ENCODE measurements at places on chromosomes 6 and 20.

GRCh38 chr20:19540392-19540791, 217.7 kb upstream of the RIN2 start:
- peak; percentile 20 for DNase-seq

DNA sequence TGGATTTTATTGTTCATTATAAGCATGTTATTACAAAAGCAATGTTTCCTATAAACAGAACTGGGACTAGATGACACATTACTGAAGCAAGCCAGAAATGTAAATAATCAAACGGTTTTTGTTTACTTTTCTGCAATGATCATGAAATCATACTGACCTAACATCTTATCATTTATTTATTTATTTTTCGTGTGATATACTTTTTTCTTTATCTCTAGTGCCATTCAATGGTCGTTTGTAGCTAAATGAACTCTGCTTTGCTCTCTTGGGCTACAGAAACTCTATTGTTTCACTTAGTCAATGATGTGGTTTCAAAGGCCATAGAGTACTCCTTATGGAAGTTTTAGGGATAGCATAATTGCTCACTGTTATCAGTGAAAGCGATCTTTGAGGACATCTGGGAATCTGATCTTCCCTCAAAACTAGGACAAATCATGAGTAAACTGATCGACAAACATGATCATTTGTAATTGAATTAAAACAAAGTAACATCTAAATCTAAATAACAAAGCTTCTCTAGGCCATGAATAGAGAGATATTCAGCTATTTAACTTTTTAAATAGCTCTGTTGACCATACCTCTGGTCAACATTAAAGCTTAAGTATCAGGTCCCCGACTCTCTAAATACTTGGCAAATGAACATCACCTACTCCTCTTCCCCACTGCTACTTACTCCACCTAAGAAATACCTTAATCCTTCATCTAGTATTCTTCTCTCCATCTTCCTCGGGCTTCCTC, 933.4 kb downstream of the TFAP2A start:
- no peak for DNase-seq

DNA sequence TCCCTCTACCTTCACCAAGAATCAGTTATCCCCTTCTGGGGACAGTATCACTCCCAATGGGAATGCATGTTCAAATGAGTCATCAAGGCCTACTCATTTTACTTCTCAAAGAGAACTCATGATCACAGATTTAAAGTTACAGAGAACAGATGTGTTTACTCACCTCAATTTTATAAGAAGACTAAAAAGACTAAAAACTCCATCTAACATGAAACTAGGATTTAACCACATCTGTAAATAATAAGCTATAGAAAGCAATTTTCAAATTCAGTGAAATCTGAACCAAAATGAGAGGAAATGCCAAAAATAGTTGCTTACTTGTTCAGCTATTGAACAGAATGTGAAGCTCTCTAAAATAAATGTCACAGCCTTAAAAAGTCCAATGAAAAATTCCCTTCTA, 300.1 kb upstream of the KCNQ5 start:
- DNase-seq, result no peak

GRCh38 chr6:87789198-87789899, 87.3 kb upstream of the AKIRIN2 start:
- no peak for DNase-seq

DNA sequence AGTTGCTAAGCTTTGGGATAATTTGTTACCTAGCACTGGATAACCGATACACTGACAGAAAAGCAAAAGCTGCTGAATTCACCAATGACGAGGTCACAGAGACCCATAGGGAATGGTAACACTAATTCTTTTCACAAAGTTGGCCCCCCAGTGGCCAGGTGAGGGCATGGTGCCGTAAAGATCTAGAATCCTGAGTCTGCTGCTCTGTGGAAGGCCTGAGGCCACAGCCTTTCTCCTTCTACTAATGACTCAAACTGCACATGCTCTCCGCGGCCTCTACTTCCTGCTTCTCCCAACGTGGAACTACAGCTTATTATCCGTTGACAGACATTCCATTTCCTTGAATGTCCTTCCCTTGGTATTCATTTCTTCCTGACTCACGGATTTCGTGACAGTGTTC, 127.1 kb downstream of the OPRM1 start:
- DNase-seq, result no peak

- DNase-seq, result no peak
These were observed 225.3 kb downstream of the THBS2 start for GRCh38 chr6:169028343-169028742.

- DNase-seq, result no peak
These were observed 1.8 kb upstream of the LRRC73 start for GRCh38 chr6:43511824-43512415.

DNA sequence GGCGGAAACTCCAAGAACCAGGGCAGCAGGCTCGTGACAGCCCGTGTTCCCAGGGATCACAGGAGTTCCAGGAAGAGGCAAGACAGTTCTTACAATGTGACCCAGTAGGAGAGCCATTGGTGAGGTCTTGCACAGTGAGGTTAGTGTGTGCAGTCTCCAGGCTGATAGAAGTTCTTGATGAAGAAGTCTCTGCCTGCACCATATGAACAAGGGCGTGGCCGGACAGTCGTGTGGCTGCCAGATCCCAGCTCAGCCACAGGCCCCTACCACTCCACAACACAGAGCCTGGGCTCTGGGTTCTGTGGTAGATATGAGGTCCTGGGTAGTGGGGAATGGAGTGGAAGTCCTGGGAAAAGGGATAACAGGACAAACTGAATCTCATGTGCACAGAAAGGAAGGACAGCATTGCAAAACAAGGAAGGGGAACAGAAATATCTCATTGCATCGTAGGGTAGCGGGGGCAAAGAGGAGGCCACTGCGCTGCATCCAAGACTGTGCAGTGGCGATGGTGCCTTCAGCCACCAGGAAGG, 65.2 kb downstream of the STX11 start:
- peak; percentile 16 for DNase-seq

- no peak for DNase-seq
These were observed 26.4 kb upstream of the RFPL4B start for GRCh38 chr6:112320561-112321318.

- DNase-seq, result no peak
These were observed 630.8 kb upstream of the IMPG1 start for GRCh38 chr6:76703285-76703684.

GRCh38 chr6:119742188-119742803, 392.7 kb upstream of the MAN1A1 start:
- DNase-seq, result peak; percentile 47

GRCh38 chr6:38033442-38033982, 214.0 kb downstream of the ZFAND3 start:
- DNase-seq, result no peak

All from activated naive CD4-positive, alpha-beta T cell treated with anti-CD3 and anti-CD28 coated beads, Interleukin-2, amount 50 U/mL, for 16 hours (primary cell).